Type B pancreatic cell (in vitro differentiated cells): ENCODE measurements at places on chromosomes 12 and 14. TPM values are rescaled to one million over a fixed set of nuclear protein-coding genes. Genes with fewer than 3 reads are reported as not detected.

DNA sequence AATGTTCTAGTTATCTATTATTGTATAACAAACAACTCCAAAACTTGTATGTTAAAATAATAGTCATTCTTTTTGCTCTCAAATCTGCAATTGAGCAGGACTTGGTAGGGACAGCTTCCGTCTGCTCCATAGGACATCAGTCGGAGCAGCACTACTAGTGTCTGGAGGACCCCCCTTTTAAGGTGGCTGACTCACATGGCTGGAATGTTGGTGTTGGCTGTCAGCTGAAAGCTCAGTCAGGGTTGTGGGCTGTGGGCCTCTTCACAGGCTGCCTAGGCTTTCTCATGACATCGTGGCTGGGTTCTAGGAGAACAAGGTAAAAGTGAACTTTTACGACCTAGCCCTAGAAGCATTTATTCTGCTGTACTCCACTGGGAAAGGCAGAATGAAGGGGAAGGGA is 160.6 kb downstream of the ANO4 start:
- H3K4me1 ChIP-seq = peaks cover 17% of the 10 kb centered on the region
- H3K27me3 ChIP-seq = peaks cover 43% of the 10 kb centered on the region
- no peak for DNase-seq
- H3K4me3 ChIP-seq = no peak overlapping the region
- H3K36me3 ChIP-seq = no peaks in the 10 kb centered on the region

DNA sequence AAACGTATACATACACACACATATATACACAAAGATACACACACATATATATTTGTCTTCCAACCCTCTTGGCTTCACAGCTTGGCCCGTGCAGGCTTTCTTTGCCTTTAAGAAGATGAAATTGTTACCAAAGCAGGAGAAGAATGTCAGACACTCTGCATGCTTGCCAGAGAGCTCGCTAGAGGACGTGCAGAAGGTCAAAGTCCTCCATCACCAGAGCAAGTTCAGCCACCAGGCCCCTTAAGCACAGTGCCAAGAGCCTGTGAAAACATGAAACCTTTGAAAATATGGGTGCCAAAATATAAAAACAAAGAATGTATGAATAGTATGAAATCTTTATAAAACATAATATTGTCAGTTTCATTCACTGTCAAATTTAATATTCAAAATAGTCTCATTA is 14.9 kb upstream of the MCRS1 start:
- DNase-seq = no peak
- H3K4me1 ChIP-seq = peaks cover 16% of the 10 kb centered on the region
- no peaks in the 10 kb centered on the region for H3K27me3 ChIP-seq
- H3K4me3 ChIP-seq = no peak overlapping the region
- no peak overlapping the region for H3K27ac ChIP-seq

DNA sequence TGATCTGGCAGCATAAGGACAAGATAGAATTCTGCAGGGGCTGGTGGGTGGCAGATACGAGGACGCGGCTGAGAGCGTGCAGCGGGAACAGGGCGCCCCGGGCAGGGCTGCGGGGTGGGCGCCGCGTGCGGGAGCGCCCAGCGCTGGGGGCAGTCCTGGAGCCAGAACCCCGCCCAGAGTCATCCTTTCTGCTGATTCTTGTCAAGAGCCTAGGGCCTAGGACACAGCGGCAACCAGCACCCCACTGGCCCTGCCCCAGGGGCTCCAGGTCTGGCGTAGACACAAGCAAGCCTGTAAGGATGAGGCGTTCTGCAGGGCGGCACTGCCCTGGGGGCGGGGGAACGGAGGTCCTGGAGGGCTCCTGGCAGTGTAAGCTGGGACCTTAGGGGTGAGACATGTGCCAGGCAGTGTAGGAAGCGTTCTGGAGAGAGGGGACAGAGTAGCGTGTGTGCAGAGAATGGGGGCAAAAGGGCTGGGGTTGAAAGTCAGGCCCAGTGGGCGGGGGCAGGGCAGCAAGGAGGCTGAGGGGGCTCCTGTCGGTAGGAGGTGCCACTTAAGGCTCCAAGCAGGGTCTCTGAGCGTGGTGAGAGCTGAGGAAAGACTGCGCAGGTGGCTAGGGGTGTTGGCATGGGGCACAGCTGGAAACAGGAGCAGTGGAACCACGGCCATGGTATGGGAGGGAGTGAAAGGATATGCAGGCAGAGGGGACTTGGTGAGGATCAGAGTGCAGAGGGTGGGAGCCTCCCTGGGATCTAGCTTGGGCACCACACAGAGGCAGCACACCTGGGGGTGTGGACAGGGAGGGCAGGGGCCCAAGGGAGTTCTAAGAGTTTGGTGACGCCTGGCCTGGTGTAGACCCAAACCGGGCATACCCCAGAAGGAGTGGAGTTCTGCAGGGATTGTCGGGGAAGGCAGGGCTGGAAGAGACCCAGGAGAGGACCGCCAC is 845 bp upstream of the AHNAK2 start:
- H3K27me3 ChIP-seq = peaks cover 22% of the 10 kb centered on the region
- H3K4me3 ChIP-seq = peak overlapping the region; percentile 70
- H3K4me1 ChIP-seq = peaks cover 10% of the 10 kb centered on the region
- H3K36me3 ChIP-seq = no peaks in the 10 kb centered on the region
- H3K27ac ChIP-seq = peak overlapping the region; percentile 3
- no peak for DNase-seq

- no peak for DNase-seq
- peak overlapping the region; percentile 84 for H3K27ac ChIP-seq
- peaks cover 27% of the 10 kb centered on the region for H3K4me1 ChIP-seq
- H3K27me3 ChIP-seq = no peaks in the 10 kb centered on the region
- peak overlapping the region; percentile 51 for H3K4me3 ChIP-seq
- H3K36me3 ChIP-seq = no peaks in the 10 kb centered on the region
Observed at GRCh38 chr14:77076113-77076631, 21.9 kb upstream of the CIPC start.

JPH4 gene
- total RNA-seq = 0.33 and 8.3 TPM in 2 replicates
